ENCODE measurements at places on chromosomes 2 and 18. TPM values are rescaled to one million over a fixed set of nuclear protein-coding genes. Genes with fewer than 3 reads are reported as not detected.

GRCh38 chr2:60439219-60439974 is 114.1 kb downstream of the BCL11A start:
- H3K27ac ChIP-seq, result no peak overlapping the region
- no peaks in the 10 kb centered on the region for H3K36me3 ChIP-seq
- H3K27me3 ChIP-seq, result no peaks in the 10 kb centered on the region
- no peak overlapping the region for H3K4me3 ChIP-seq
- H3K4me1 ChIP-seq, result no peaks in the 10 kb centered on the region

Gene C2orf15
- 1.2 TPM for total RNA-seq

DNA sequence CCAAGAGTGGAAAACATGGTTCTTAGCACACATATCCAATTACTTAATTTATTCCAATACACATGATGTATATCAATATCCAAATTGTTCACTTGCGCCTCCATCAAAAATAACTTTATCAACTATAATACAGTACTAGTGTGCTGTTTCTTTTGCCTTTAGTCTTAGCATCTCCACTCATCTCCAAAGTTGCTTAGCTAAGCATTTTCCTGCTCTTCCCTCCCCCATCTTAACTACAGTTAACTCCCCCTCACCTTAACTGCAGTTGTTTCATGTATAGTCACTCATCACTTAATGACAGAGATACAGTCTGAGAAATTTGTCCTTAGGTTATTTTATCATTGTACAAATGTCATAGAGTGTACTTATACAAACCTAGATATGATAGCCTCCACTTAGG is 705.2 kb upstream of the LINC00305 start:
- no peak for DNase-seq
- H3K36me3 ChIP-seq, result no peaks in the 10 kb centered on the region
- no peaks in the 10 kb centered on the region for H3K27me3 ChIP-seq
- H3K4me3 ChIP-seq, result no peak overlapping the region
- no peak overlapping the region for H3K27ac ChIP-seq
- H3K4me1 ChIP-seq, result no peaks in the 10 kb centered on the region

- DNase-seq, result no peak
- no peak overlapping the region for H3K4me3 ChIP-seq
- H3K27me3 ChIP-seq, result no peaks in the 10 kb centered on the region
- no peaks in the 10 kb centered on the region for H3K36me3 ChIP-seq
Measured at GRCh38 chr18:77379976-77380509, 130.4 kb downstream of the GALR1 start.

DNA sequence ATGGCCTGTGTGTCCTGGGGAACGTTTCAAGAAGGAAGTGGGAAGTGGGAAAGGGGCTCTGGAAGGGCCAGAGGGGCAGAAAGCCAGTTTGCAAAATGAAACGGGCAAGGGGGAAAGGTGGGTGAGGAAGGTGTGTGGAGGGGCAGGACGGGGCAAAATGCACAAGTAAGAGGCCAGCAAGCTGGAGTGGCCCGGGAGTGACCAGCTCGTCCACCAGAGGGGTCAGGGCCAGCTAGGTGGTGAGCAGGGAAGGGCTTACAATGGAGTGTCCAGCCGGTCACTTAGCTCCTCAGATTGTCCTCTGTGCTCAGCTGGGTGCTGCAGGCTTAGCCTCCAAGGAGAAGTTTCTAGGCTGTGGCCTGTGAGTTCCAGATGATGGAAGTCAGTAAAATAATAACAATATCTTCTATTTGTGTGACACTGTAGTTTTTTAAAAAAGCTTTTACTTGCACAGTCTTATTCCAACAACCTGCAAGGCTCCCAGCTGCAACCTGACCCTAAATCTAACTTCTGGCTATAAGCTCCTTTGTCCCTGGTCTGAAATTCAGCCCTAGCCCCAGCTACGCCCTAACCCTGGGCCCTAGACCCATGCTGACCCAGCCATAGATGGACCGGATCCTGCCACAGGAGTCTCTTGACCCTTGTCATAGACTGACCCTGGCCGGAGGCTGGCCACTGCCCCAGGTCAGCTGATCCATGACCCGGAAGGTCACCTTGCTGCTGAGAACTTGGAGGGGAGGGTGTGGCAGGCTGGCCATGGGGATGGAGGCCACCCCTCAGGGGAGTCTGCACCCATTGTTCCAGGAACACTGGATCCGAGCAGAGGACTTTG is 29.2 kb downstream of the MYO7B start:
- no peak overlapping the region for H3K27ac ChIP-seq
- no peak for DNase-seq
- H3K27me3 ChIP-seq, result no peaks in the 10 kb centered on the region
- no peak overlapping the region for H3K4me3 ChIP-seq
- H3K36me3 ChIP-seq, result no peaks in the 10 kb centered on the region

DNA sequence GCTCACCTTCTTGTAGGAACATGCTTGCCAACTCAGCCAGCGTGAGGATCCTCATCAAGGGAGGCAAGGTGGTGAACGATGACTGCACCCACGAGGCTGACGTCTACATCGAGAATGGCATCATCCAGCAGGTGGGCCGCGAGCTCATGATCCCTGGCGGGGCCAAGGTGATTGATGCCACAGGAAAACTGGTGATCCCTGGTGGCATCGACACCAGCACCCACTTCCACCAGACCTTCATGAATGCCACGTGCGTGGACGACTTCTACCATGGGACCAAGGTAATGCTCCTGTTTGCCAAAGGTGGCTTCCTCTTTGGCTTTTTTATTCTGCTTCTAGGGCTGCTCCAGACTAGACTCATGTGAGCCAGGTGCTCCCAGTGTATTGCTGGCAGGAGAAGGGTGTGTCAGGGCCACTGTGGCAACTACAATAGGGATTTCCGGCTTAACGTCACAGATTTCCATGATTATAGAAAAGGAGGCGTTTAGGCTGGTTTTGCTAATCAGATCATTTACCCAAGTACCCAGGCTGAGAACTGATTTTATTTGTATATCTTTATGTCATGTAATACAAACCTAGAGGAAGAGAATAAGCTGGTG is 50.6 kb downstream of the DPYSL5 start:
- no peaks in the 10 kb centered on the region for H3K27me3 ChIP-seq
- H3K4me3 ChIP-seq, result no peak overlapping the region
- no peak overlapping the region for H3K27ac ChIP-seq
- peaks cover 4% of the 10 kb centered on the region for H3K4me1 ChIP-seq
- no peak for DNase-seq
- no peaks in the 10 kb centered on the region for H3K36me3 ChIP-seq

DNA sequence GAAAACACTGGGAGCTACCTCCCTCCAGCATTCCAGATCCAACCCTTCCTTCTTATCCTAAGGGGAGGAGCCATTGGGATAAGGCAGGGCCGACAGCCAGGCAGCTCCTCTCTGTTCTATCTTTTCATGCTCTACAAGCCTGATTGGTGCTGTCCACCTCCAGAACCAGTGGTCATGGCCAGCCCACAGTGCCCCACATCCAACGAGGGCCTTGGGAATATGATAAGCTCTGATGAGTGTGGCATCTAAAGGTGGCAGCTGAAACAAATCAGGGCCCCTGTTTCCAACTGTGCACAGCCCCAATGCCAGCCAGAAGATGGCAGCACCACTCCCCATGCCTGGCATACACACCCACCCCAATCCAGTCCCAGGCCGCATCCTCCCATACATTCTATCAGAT is 329.3 kb downstream of the C1D start:
- no peaks in the 10 kb centered on the region for H3K36me3 ChIP-seq
- no peaks in the 10 kb centered on the region for H3K27me3 ChIP-seq
- no peak overlapping the region for H3K4me3 ChIP-seq
- DNase-seq, result no peak
- no peak overlapping the region for H3K27ac ChIP-seq

Gene FBXO36
- 3.7 TPM for total RNA-seq

Gene LHCGR
- total RNA-seq, result 4.8 TPM

DNA sequence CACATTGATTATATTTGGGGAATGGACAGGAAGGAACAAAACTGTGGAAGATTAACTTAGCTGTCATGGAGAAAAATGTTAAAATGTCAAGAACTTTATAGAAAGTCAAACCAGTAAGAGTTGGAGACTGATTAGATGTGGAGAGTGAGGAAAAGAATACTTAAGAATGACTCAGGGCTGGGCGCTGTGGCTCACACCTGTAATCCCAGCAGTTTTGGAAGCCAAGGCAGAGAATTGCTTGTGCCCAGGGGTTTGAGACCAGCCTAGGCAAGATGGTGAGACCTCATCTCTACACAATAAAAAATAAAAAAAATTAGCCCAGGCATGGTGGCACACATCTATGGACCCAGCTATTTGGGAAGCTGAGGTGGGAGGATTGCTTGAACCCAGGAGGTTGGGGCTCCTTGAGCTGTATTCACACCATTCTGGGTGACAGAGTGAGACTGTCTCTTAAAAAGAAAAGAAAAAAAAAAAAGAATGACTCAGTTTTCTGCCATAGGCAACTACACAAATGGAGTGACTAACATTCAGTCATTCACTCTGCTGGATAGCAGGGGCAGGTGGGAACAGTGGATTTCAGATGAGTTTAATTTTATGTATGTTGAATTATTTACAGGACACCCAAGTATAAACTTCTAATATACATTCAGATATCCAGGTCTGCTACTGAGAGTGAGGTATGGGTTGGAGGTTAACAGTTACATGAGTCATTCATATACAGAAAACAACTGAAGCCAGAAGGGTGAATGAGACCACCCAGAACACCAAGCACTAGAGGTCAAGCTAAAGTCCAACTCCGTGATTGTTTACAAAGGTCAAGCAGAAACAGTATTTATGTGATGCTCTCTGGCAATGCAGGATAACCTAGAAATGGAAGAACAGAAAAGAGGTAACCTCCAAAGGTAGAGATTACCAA is 33.9 kb downstream of the ORC2 start:
- H3K27me3 ChIP-seq, result no peaks in the 10 kb centered on the region
- H3K27ac ChIP-seq, result no peak overlapping the region
- no peaks in the 10 kb centered on the region for H3K4me1 ChIP-seq

Gene CXCR1
- total RNA-seq, result not detected

DNA sequence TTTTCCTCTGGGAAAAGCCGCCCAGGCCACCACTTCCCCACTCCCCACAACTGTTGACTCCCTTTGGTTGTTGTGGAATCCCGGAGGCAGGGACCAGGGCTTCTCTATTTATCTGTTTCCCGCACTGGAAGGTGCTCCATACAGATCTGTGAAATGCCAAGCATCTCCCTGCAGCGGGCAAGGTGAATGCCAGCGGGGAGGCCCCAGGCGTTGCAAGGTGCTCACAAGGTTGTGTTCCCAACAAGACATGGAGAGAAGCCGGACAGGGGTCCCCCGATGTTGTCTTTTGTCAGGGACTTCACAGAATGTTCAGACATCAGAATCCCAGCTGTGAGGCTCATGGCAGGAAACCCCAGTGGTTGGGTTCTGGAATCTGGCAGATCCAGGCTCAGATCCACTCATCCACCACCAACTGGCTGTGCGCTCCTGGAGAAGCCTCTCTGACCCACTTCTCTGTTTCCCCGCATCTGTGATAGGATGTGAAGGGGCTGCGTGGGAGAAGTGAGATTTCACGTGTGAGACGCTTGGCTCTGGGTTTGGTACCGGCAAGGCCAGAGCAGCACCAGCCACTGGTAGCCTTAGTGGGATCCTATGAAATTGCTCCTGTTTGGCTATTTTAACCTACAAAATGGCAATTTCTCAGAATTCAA is 8.6 kb upstream of the NEU2 start:
- H3K27ac ChIP-seq, result no peak overlapping the region
- DNase-seq, result no peak
- H3K4me3 ChIP-seq, result no peak overlapping the region
- H3K4me1 ChIP-seq, result no peaks in the 10 kb centered on the region
- no peaks in the 10 kb centered on the region for H3K36me3 ChIP-seq

Gene ADAM23
- 4.1 TPM for total RNA-seq

DNA sequence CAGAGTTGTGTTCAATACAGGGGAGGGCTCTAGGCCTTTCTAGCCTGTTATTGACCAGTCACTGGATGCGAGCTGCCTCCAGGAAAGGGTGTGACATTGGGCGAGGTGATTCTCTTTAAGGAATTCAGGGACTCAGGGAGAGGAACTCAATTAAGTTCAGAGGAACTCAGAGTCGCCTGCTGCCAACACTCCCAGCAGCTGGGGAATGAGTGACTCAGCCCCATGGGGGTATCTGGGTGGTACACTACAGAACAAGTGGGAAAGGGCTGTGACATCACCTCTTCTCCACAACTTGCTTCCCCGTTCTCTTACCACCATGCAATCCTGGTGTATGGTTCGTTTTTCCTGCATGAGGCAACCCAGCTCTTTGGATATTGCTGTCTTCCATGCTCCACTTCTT is 50.4 kb upstream of the CYRIA start:
- no peak for DNase-seq
- no peaks in the 10 kb centered on the region for H3K36me3 ChIP-seq
- H3K4me3 ChIP-seq, result no peak overlapping the region
- H3K27me3 ChIP-seq, result no peaks in the 10 kb centered on the region

Gene CRACDL
- total RNA-seq, result 2.7 TPM

GRCh38 chr18:61912476-61912875 is 19.7 kb upstream of the RNF152 start:
- no peak overlapping the region for H3K27ac ChIP-seq
- no peak overlapping the region for H3K4me3 ChIP-seq
- H3K27me3 ChIP-seq, result no peaks in the 10 kb centered on the region

GRCh38 chr18:79010802-79011201 is 31.2 kb downstream of the SALL3 start:
- no peaks in the 10 kb centered on the region for H3K4me1 ChIP-seq
- H3K36me3 ChIP-seq, result no peaks in the 10 kb centered on the region
- H3K4me3 ChIP-seq, result no peak overlapping the region

DNA sequence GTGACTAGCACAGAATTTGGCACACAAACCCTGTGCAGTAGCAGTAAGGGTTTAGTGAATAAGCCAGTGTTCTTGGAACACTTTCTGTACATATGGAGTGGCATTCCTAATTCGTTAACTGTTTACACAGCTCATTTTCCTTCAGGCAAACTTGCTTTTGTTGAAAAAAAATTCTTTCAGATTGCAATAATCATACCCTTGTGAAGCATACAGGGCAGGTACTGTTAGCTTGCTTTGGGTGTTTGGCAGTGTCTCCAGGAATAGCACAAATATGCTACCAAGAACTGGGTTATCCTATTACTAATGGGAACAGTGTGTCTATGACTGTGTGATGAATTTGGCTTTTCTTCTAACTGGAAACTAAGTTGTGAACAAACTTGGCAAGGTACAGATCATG is 33.4 kb downstream of the UGP2 start:
- no peaks in the 10 kb centered on the region for H3K27me3 ChIP-seq
- no peak overlapping the region for H3K4me3 ChIP-seq
- H3K4me1 ChIP-seq, result peaks cover 1% of the 10 kb centered on the region
- H3K36me3 ChIP-seq, result no peaks in the 10 kb centered on the region

GRCh38 chr18:43060020-43060419 is 55.5 kb downstream of the RIT2 start:
- no peaks in the 10 kb centered on the region for H3K4me1 ChIP-seq
- no peaks in the 10 kb centered on the region for H3K36me3 ChIP-seq
- H3K27ac ChIP-seq, result no peak overlapping the region
- DNase-seq, result no peak

Gene GLB1L
- 13.9 TPM for total RNA-seq

Gene TANC1
- 23.2 TPM for total RNA-seq

GRCh38 chr18:79873449-79874110 is 75.8 kb downstream of the KCNG2 start:
- no peak for DNase-seq
- no peaks in the 10 kb centered on the region for H3K4me1 ChIP-seq
- no peak overlapping the region for H3K27ac ChIP-seq

Gene KLHL30
- 0.74 TPM for total RNA-seq

Measured in ovary (tissue), 10 donors.